ENCODE measurements at places on chromosomes 1 and 21.

DNA sequence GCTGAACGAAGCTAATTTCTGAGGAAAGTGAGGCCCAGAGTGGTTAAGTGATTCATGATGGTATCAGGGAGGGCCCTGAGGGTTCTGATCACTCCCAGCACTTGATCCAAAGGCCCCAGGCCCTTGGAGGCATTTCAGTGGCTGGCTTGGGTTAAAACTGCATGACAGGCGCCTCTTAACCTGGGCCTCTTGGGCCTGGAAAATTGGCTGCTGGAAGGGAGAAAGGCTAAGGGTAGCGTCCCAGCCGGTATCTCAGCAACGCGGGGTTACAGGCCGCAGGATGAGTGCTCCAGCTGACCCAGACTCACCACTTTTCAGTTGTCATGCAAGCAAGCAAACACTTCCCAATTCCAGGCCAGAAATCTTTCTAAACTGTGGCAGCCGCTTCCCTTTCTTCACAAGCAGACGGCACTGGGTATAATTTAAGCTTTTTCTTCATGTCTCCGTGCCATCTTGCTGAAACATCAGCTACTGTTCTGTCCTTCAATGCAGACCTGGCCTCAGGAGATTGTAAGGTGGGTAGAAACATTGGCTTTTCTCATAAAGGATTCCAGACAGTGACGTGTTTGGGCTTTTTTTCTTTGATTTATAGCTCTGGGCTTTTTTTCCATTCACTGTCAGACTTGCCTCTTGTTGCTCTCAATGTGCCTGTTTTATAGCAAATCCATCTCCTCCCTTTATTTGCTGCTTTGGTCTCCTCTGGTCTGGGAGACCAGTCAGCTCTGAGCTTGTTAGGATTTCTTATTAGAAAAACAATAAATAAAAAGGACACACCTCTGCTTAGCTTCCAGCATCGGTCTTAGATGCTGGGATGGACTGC lies 229.1 kb downstream of the KCNJ6 start:
- no peak for DNase-seq

DNA sequence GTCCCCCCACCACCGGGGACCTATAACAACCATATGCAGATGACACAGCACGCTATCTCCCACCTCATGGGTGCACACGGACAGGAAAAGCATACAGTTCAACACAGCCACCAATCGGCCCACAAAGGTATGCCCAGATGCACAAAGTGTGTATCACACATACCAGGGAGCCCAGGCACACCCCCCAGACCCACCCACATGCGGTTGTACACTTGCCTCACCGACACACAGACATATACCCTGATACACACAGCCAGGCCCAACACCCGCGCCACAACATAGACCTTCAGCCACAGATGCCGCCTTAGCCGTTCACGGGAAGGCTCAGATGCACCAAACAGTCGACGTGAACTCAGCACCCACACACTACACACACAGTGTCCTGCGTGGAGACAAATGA lies 5.5 kb downstream of the CROCC start:
- DNase-seq = no peak

GRCh38 chr1:26734501-26735058 lies 38.8 kb downstream of the ARID1A start:
- DNase-seq = no peak

GRCh38 chr1:183761871-183762270 lies 43.0 kb upstream of the RGL1 start:
- DNase-seq = no peak

GRCh38 chr1:230191079-230191804 lies 124.2 kb downstream of the GALNT2 start:
- no peak for DNase-seq

DNA sequence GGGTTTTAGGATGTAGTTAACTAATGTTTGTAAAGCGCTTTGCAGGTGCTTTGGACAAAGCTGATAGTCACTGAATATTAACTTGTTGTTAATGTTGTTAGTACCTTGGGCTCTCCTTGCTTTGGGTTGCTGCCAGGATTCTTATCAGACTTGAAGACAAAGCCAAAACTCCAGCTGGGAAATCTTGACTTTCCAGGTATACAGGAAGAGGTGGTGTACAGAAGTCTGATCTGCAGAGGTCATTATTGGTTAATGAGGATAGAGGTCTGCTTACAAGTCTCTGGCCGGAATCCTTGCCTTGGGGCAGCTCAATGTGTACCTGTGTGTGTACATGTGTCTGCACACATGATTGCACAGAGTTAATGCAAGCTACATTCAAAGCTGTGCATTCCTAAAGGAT lies 96.0 kb upstream of the POU3F1 start:
- no peak for DNase-seq

- DNase-seq = no peak
Measured at GRCh38 chr21:35035581-35035980, 13.5 kb downstream of the RUNX1 start.

GRCh38 chr21:35088319-35088771 lies 39.2 kb upstream of the RUNX1 start:
- no peak for DNase-seq

GRCh38 chr21:36696390-36697059 lies 2.4 kb upstream of the SIM2 start:
- no peak for DNase-seq

Measured in stimulated activated CD8-positive, alpha-beta memory T cell treated with anti-CD3 and anti-CD28 coated beads, Interleukin-15, amount 100 ng/mL, for 48 hours (primary cell).